B cell (primary cell): ENCODE measurements at places on chromosomes 6 and 20. TPM values are rescaled to one million over a fixed set of nuclear protein-coding genes. Genes with fewer than 3 reads are reported as not detected.

The FKBP1A gene
- 59.3 and 86.3 TPM in 2 replicates for polyA plus RNA-seq

- no peak for DNase-seq
Measured at GRCh38 chr6:163001330-163001729, 273.6 kb downstream of the PACRG start.

- peak; percentile 29 for DNase-seq
Measured at GRCh38 chr6:28738396-28738765, 185.4 kb downstream of the TRIM27 start.

DNA sequence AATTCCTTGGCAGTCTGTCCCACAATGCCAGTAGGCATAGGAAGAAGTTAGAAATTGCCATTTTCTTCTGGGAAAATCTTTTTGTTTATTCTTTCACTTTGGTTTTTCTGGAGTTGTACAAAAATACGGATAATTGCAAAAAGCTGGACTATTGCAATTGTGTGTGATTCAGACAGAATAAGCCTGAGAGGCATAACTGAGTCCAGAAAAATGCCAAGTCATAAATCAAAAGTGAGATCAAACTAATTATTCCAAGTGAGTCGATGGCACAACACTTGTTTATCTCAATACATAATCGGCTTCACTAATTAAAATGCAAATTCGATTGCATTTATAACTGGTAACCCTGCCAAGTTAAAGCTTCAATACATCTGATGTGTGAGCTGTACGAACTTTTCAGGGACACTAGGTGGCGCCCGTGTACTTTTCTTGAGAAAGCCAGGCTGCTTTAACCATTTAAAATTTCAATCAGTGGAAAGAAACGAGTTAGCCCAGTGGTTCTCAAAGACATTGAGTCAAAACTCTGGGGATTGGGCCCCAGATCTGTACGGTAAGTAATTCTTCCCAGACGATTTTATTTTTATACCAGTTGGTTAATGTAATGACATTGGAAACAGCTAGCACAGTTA is 102.6 kb downstream of the LAMP5 start:
- peak; percentile 25 for DNase-seq

- DNase-seq, result no peak
Measured at GRCh38 chr6:147604373-147604772, 95.9 kb downstream of the SAMD5 start.

DNA sequence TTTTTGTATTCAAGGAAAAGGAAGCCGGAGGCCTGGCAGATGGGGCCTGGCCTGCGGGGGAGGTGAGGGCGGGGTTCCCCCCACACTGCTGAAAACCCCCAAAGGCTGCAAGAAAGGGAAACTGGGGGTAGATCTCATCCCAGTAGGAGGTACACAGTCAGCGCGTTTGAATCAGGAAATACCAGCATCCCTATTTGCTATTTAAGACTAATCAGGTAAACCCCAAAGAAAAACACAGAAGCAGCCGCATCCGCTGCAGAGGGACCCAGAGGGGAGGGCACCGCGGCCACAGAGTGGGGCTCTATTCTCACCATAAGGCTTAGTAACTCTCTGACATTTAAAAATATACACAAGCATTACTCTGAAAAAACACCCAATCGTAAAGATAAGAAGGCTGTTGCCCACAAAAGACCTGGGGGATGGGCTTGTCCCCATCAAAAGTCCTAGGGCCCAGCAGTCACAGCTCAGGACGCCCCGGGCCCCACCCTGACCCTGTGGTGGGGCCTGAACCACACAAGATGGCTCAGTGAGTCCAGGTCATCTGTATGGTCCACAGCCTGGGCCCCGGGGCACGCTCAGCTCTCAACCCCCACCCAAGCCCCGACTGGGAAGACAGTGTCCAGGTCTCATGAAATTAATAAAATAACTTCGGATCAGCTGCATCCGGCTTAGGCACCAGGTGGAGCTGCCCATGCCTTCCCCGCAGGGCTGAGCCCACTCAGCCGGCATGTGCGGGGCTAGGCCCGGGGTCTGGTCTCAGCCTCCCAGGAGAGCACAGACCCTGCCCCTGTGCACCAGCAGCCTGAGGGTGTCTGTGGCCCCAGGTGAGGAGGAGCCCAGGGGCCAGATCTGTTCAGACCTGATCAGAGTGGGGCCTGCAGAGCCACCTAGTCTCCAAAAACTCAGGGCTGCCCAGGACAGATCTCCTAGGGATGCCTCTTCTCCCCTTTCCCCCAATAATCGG is 31.0 kb downstream of the KCNQ2 start:
- DNase-seq, result peak; percentile 27

DNA sequence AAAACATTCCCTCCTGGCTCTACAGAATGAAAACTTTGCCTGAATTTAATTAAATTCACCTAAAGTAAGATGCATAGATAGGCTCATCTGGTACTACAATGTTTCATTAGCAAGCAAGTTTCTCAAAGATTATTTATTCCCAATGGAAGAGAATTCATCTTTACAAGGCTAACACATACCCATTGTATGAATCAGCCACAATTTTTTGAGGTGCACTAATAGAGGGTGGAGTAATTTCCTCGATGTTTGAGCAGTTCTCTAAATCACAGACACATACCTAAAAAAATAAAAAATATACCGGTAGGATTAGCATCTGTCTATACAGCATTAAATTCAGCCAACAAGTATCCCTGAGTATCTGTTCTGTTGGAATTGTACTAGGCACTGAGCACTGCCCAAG is 32.7 kb downstream of the ROS1 start:
- DNase-seq, result no peak

GRCh38 chr6:35808688-35809087 is 3.5 kb downstream of the LHFPL5 start:
- DNase-seq, result no peak
